Activated CD4-positive, alpha-beta T cell treated with anti-CD3 and anti-CD28 coated beads, Interleukin-2, amount 50 U/mL, for 48 hours (primary cell): ENCODE measurements at places on chromosomes 2 and 18.

GRCh38 chr2:113224647-113225236 lies 51.0 kb downstream of the PSD4 start:
- no peak for DNase-seq

DNA sequence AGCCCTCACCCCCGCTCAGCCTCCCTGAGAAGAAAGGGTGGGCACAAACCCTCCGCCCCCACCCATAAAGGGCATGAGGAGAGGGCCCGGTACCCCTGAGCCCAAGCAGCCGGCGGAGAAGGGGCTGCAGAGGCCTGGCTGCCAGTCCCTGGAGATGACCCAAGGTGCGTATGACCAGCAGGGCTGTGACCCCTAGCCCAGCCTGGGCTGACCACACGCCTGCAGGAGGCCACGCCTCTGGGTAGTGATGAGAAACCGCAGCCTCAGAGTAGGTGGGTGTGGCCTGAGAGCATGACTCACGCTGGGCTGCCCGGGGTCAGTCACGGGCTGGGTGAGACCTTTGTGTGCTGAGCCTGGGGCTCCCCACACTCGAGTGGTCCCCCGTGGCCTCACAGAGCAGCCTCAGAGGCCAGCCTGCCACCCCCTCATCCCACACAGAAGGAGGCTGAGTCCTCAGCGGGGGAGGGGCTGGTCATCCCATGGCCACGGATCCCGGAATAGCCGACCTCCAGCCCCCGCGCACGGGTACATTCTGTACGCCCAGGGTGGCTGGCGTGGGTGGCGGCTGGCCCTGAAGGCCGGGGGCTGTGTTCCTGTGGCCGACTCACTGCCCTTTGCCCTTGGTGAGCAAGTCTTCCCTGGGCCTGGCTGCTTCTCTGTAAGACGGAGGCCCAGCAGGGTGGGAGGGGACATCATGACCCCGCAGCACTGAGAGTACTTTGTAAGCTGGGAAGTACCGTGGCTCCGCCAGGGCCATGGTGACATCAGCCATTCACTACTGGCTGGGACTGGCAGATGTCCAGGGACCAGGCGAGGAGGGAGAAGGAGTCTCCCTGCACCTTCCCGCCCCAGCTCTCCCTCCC lies 110.8 kb upstream of the OTOS start:
- DNase-seq, result no peak

DNA sequence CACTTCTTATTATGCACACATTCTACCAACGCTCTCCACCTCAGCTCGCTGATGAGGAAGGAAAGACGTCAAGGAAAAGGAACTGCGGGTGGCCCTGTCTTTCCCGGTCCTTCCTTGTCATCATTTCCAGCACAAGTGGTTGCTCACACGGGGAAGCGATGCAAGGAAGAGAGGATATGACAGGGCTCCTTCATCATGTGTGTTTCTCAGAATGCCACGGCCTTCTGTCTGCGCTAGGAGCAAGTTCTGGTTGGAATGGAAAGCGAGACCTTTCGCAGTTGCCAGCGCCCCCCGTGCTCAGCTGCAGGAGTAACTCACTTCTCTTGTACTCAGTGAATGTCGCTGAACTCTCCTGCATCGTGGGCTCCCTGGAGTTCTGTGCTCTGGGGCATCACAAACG lies 191.8 kb upstream of the GLI2 start:
- no peak for DNase-seq

- DNase-seq, result no peak
Measured at GRCh38 chr2:16568998-16569784, 96.4 kb downstream of the CYRIA start.

DNA sequence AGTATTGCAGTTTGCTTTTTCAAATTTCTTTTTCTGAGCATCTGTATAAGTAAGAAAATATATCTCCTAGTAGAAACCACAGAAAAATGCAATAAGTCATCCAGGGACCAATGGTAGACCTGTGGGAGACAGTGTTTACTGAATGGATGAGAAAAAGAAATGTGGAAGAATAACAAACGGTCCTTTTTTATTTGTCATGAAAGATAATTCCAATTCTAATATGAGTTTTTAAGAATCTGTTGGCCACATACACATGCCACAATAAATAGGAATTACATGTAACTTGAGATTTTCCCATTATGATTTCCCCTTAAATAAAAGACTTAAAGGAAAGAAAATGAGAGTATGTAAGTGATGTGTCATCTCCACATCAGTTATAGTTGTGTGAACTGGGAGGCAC lies 107.7 kb upstream of the RAB27B start:
- DNase-seq, result no peak

GRCh38 chr2:75076088-75076487 lies 117.6 kb downstream of the POLE4 start:
- no peak for DNase-seq

DNA sequence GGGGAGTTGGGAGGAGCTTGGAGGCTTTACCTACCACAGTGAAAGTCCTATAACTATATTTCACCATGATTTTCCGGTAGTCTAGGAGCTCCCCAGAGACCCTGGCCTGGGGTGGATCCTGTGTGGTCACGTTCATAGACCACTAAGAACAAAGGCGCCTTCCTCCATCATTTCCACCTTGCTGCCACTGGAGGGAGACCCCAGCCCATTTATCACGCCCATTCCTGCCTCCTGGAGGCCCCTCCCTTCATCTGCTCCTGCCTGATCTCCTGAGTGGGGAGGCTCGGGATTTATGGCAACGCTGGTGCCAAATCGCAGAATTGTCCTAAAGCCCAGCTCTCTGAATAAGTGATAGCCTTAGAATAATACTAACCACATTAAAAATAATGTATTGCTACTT lies 507.6 kb upstream of the SPHKAP start:
- no peak for DNase-seq
